ENCODE measurements at places on chromosomes 13 and 19. TPM values are rescaled to one million over a fixed set of nuclear protein-coding genes. Genes with fewer than 3 reads are reported as not detected.

DNA sequence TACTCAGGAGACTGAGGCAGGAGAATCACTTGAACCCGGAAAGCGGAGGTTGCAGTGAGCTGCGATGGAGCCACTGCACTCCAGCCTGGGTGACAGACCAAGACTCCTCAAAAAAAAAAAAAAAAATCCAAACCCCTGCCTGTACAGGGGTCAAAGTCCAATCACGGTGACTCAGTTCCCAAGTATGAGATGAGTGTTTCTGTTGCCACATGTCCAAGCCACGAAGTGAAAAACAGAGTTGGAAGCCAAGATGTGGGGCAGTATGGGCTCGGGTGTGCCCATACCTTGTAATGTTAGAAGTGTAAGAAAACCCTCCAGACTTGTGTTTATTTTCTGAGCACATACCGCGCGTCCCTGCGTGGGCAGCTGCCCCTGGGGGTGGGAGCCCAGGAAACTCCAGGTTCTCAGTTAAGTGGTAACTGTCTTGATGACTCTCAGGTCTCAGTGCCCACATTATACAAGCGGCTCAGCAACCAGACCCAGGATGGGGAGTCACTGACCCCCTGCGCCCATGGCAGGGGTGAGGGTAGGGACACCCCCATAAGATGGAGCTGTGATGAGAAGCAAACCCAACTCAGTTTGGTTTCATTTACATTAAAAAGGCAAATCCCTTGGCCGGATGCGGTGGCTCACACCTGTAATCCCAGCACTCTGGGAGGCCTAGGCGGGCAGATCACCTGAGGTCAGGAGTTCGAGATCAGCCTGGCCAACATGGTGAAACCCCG is 1.2 kb upstream of the GPX4 start:
- peak; percentile 100 for DNase-seq

DNA sequence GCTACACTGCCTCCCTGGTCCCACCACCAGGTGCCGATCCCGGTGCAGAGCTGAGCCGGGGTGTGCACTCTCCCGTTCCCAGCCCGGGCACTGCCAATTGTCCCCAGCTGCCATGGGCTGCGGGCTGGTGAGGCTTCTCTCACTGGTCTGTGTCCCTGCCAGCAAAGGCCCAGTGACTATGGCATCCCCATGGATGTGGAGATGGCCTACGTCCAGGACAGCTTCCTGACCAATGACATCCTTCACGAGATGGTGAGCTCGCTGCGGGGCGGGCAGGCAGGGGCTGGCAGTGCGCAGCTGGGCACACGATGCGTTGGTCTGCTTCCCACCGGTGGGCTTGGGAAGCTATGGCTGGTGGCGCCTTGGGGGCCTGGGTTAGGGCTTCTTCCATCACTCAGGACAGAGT is 14.6 kb downstream of the MPND start:
- no peak for DNase-seq

DNA sequence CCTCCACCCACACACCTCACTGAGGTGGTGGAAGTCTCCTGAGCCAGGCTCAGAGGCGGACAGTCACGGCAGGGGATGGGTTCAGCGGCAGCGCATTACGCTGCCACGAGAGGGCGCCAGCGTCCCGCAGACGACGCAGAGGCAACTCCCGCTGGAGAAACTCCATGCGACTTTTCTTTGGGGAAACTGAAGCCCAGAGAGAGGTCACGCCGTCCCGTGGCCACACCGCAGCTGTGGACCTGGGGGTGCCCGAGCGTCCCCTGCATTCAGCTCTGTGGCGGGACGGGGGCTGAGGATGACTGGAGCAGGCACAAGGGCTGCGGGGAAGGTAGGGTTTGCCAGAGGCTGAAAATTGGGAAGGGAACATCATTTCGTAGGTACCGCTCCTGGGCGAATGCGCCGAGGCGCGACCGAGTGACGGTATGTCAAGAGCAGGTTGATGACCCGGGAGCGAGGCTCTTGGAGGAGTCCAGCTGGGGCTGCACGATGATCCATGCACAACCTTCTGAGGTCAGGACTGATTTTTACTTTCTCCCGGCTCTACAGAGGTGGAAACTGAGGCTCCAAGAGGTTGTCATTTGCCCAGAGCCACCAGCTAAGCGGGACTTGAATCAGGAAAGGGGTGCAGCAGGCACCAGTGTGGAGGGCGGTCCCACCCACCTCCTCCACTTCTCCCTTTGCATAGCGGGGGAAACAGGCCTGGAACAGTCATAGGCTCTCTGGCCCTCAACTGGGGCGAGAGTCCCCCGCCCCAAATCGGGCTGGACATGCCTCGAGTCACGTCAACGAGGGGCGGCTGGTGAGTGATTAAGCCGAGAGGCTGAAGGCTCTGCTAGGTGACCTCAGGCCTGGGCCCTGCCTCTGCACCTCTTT is 690 bp upstream of the ARRDC2 start:
- DNase-seq = peak; percentile 44

GRCh38 chr13:66914155-66914554 is 316.0 kb downstream of the PCDH9 start:
- DNase-seq = no peak

GRCh38 chr19:13207237-13207845 is 57.1 kb downstream of the IER2 start:
- no peak for DNase-seq

- no peak for DNase-seq
Measured at GRCh38 chr13:29582171-29582570, 13.3 kb downstream of the SLC7A1 start.

Gene SYT5
- not detected for total RNA-seq

- peak; percentile 9 for DNase-seq
Measured at GRCh38 chr19:42363614-42364346, 26.3 kb downstream of the CNFN start.

DNA sequence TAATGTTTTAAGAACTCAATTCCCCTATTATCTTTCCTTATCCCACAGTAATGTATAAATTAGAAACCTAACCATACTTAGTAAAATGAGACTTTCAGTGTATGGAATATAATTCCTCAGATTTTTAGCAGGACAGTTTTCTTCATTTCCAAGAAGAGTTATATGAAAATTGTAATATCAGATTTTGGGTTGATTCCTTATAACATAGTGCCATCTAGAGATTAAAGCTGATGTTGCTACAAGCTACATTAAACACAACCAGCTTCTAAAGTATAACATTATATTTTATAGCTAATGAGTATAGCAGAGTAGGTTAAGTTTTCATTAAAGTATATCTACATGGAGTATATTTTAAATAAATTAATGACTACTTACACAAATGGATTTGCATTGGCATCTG is 99.7 kb upstream of the MIR17HG start:
- DNase-seq = peak; percentile 38

DNA sequence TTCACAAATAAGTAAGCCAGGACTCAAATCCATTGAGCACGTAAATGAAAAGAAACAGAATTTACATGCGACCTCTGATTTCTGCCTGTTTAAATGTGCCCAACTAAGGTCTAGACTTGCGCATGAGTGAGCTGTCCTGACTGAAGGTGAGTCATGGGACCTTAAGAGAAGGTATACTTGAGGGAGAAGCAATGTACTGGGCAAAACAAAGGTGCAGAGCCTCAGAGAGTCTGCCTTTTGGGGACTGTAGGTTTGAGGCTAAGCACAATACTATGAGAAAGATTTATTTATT is 45.8 kb downstream of the UFM1 start:
- peak; percentile 85 for DNase-seq

GRCh38 chr19:46970815-46971214 is 48.8 kb upstream of the NPAS1 start:
- no peak for DNase-seq

Gene PSG2
- total RNA-seq = not detected

Gene CTXN1
- 18.6 TPM for total RNA-seq

DNA sequence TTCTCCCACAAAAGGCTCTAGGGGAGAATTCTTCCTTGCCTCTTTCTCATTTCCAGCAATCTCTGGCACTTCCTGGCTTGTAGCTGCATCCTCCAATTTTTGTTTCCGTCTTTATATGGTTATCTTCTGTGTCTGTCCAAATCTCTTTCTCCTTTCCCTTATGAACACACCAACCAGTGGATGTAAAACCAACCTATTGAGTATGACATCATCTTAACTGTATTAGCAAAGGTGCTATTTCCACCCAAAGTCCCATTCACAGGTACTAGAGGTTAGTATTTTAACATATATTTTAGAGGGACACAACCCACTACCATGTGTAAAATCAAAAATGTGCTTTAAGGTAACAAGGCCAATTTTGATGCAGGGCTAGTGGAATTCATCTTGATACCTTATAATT is 129.0 kb downstream of the RAP2A start:
- no peak for DNase-seq

DNA sequence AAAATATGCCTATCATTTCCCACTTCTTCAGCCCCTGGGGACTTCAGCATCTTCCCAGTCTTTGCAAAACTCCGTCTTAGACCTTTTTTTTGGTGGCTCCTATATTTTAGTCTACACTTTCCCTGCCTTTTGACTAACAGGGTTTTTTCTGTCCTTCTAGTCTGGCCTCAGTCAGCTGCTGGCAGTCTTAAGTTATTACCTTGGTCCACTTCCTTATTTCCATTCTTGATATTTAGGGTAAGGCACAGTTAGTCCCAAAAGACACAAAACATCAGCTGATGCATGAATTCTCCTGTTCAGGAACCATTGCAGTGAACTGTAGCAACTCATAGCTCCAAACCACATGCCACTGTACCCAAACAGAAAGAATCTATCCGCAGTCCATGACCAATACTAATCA is 234.6 kb upstream of the RFC3 start:
- no peak for DNase-seq

- no peak for DNase-seq
Measured at GRCh38 chr13:48530833-48531232, 2.0 kb downstream of the RCBTB2 start.

- no peak for DNase-seq
Measured at GRCh38 chr13:113660066-113660465, 2.1 kb upstream of the ATP4B start.

Gene C3
- total RNA-seq = 157 TPM

DNA sequence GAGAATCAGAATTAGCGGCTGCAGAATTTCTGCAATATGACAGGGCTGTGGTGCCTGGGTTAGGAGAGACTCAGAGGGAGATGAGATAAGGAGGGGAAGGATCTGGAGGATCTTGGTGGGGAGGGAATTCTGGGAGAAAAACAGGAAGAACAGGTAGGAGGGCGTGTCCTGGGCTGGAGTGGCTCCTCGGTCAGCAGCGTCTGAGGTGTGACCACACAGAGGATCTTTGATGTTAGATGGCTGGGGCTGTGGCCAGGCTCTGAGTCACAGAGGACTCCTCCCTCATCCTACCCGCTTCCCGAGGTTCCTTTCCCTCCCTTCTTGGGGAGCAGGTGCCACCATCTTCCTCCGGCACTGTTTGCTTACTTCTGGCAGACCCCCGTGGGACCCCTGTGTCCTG is 6.4 kb upstream of the KLK6 start:
- peak; percentile 12 for DNase-seq

Gene ZSWIM4
- total RNA-seq = 13.2 TPM

Measured in renal cortical epithelial cell (primary cell).